ENCODE measurements at places on chromosomes 3 and 15.
A peak's percentile ranks its signal among the peaks of the same experiment; 100 is the strongest.

- no peak for DNase-seq
Observed at GRCh38 chr3:188860147-188860546, 311.6 kb upstream of the TPRG1 start.

- DNase-seq = no peak
Observed at GRCh38 chr15:29970402-29970695, 112.4 kb upstream of the GOLGA8J start.

- no peak for DNase-seq
Observed at GRCh38 chr3:89098964-89099585, 8.3 kb upstream of the EPHA3 start.

GRCh38 chr15:26891448-26892181, 24.8 kb downstream of the GABRA5 start:
- no peak for DNase-seq

GRCh38 chr3:167644611-167645010, 9.1 kb downstream of the WDR49 start:
- no peak for DNase-seq

DNA sequence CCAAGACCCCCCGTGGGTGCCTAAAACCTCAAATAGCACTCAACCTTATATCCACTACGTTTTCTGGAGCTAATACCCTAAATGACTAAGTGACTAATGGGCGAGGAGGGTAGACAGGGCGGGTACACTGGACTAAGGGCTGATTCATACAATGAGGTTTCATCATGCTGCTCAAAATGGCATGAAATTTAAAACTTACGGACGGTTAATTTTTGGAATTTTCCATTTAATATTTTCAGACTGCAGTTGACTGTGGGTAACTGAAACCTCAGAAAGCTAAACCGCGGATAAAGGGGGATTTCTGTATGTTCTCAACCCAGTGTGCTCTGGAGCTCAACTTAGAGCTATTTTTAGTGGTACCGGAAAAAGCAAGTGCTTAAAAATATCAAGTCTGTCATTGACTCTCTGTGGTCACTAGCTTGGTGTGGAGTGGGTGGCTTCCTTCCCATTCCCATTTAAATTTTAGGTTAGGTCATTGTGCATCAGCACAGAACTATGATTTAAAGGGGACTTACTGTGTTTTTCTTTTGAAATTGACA, 72.9 kb downstream of the LRRC28 start:
- DNase-seq = no peak

GRCh38 chr3:29568355-29568754, 287.5 kb downstream of the RBMS3 start:
- no peak for DNase-seq

GRCh38 chr15:51731549-51732267, 5.7 kb downstream of the LYSMD2 start:
- DNase-seq = no peak

GRCh38 chr3:189297932-189298331, 126.2 kb downstream of the TPRG1 start:
- no peak for DNase-seq

- DNase-seq = no peak
Observed at GRCh38 chr15:90550919-90551318, 21.2 kb downstream of the CRTC3 start.

- no peak for DNase-seq
Observed at GRCh38 chr3:23304424-23304823, 101.3 kb downstream of the UBE2E2 start.

DNA sequence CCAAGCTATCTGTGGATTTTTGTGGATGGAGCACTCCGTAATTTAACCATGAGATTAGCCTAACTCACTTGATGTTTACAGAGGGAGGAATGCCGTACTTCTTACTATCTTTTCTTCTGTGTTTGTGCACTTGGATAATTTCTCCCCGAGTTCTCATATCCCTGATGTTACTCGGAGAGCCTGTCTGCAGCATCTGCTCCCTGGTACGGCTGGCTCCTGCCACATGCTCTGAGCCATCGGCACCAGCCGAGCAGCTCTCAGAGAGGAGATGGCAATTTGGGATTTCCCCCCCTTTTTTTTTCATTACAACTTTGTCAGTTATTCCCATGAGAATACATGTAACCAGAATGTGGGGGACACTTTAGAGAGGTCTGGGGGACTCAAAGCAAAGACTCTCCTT, 155.0 kb downstream of the MCTP2 start:
- no peak for DNase-seq

DNA sequence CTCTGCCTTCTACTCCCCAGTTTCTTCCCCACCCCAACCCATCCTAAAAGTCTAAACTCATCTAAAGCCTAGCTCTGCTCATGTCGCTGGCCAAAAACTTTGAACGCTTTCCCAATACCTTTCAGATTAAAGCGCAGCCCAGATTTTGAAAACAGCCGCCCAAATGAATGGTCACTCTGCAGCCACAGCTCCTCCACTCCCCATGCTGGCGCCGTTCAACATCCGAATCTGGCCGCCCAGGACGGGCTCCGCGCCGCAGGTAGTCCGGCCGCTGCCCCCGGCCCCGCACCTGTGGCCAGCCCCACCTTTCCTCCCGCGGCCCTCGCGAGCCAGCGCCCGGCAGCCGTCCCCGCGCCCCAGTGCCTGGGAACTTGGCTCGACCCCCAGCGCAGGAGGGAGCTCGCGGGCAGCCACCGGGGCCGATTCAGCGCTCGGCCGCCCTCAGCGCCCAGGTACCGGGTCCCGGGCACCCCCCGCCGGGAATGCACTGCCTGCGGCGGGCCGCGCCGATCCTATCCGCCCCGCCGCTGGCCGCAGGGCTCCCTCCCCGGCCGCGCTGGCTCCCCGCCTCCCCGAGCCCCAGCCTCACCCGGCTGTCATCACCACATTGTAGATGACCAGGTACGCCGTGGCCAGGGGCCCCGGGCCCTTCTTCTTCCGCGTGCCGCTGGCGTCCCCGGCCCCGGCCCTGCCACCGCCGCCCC, 417 bp downstream of the HACD2 start:
- peak; percentile 1 for DNase-seq

DNA sequence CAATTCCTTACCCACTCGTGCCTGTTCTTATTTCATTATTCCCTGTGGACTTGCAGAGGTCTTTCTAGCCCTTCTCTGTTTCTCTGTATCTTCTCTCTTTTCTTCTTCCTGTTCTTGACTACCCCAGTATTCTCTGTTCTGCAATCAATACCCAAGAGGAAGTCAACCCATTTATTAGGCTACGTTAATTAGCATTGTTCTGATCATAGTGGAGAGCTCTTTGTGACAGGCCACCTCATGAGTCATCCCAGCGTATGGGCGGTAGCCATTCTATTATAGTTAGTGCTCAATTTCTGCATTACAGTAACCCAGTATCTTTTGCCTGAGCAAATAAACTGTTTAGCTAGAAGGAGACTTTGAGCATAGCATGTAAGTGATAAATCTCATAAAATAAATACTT, 259.5 kb upstream of the GRM7 start:
- DNase-seq = no peak

DNA sequence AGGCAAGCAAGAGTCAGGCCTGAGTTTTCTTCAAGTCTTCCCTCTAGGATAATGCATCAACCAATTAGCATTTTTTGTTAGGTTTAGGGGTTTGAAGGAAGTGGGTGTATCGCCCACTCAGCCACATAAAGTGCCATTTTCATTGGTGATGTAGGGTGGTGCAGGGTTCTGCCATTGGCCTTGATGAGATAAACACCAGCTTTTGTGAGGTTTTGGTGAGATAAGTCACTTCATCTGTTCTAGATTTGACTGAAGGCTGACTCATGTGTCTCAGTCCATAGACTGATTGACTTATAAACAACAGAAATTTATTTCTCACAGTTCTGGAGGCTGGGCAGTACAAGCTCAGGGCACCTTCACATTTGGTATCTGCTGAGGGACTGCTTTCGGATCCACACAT, 84.5 kb upstream of the C3orf80 start:
- no peak for DNase-seq

GRCh38 chr3:13346481-13347389, 73.4 kb downstream of the NUP210 start:
- peak; percentile 47 for DNase-seq

GRCh38 chr15:57769266-57769665, 62.8 kb downstream of the POLR2M start:
- DNase-seq = no peak

All from activated CD4-positive, CD25-positive, alpha-beta regulatory T cell treated with anti-CD3 and anti-CD28 coated beads, Interleukin-2, amount 50 U/mL, for 16 hours (primary cell).